Cortex of kidney (tissue), 1 donor: ENCODE measurements at places on chromosomes 11 and 22.

GRCh38 chr11:120335556-120335907, 681 bp upstream of the ARHGEF12 start:
- no peak for DNase-seq

DNA sequence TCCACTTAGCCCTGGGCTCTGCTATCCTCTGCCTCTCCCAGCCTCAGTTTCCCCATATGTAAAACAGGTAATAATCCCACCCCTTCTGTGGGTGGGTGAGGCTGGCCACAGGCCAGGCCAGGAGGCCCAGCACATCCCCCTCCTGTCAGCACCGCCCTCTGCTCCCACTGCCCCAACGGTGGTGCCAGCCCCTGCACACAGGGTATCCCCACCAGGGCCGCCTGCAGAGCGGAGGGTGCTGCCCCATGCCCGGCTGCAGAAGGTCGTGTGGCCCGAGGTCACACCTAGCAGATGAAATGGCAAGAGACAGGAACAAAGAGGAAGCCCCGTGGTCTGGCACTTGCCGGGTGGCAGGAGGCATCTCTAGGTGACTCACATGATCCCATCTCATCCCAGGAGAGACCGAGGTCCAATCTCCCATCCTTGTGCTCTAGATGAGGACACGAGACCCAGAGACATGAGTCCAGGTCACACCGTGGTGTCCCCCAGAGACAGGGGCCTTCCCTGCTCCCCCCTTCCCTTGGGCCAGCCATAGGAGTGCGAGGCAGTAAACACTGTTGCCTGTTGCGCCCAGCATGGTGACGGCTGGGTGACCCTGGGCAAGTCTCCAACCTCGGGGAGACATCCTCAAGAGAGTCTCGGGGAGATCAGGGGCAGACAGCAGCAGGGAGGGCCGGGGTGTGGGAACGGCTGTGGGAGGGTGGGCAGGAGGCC, 27.2 kb upstream of the PPARA start:
- no peak for DNase-seq

DNA sequence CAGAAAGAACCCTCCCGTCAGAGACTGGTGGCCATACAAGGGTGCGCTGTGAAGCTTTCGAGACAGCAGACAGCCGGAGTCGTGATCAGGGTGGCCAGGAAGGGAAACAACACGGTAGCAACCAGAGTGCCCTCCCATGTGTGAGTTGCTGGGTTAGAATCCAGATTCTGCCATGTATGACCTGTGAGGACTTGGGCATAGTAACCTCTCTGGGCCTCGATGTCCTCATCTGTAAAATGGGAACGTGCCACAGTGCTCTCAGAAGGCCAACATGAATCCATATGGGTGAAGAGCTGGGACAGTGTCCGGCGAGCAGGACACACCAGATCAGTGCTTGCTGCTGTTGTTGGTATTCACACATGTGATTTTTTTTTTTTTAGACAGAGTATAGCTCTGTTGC, 7.6 kb upstream of the FGF3 start:
- DNase-seq, result no peak

GRCh38 chr11:43920598-43921419, 21.6 kb upstream of the C11orf96 start:
- no peak for DNase-seq

DNA sequence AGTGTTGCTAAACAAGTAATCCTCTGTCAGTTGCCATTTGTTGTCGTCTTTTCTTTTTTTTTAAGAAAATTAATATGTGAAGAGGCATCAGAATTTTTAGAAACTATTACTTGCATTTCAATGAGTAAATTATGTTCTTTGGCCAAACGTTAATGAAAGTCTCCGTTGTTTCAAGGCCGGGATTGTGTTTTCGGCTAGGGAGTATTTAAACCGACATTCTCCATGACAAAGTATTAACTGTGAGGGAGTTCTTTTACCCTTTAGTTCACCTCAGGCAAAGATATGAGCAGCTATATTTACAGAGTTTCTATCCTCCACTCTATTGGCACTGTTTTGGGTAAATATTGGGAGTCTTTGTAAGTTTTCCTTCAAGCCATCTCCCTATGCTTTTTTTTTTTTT, 668.9 kb downstream of the METTL15 start:
- DNase-seq, result no peak

- no peak for DNase-seq
These were observed 2.4 kb upstream of the LGALS1 start for GRCh38 chr22:37672920-37673455.

DNA sequence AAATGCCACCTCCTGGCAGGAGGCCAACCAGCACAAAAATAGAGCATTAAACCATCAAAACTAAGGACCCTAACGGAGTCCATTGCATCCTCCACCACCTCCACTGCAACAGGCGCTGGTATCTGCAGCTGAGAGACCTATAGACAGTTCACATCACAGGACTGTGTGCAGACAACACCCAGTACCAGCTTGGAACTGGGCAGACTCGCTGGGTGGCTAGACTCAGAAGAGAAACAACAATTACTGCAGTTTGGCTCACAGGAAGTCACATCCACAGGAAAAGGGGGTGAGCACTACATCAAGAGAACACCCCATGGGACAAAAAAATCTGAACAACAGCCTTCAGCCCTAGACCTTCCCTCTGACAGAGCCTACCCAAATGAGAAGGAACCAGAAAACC, 11.6 kb upstream of the TMEM45B start:
- DNase-seq, result no peak

- no peak for DNase-seq
These were observed 256.5 kb downstream of the CNTN5 start for GRCh38 chr11:99277281-99277680.

GRCh38 chr22:36301851-36302250, 48.9 kb downstream of the APOL1 start:
- DNase-seq, result no peak

GRCh38 chr11:122920579-122920978, 38.0 kb downstream of the JHY start:
- no peak for DNase-seq

DNA sequence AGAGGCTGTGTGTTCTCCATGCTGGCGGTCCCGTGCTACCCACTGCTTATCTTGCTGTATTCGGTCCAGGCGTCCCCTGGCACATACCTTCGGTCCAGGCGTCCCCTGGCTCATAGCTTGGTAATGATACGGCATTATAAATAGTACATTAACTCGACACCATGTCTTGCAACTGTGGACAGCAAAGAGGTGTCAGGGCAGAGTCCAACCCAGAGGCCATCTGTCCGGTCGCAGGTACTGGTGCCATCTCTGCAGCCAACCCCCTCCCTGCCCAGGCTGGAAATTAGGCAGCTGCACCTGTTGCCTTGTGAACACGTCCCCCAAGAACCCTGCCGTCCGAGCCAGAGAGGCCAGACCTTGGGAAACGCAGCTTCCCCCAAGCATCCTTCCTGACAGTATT, 634.3 kb downstream of the BRD1 start:
- DNase-seq, result no peak
